Calu3 (cell line): ENCODE measurements at places on chromosomes 6 and 20. TPM values are rescaled to one million over a fixed set of nuclear protein-coding genes. Genes with fewer than 3 reads are reported as not detected.

- no peak overlapping the region for H3K4me3 ChIP-seq
- no peaks in the 10 kb centered on the region for H3K36me3 ChIP-seq
- H3K27me3 ChIP-seq: no peaks in the 10 kb centered on the region
- no peak overlapping the region for H3K27ac ChIP-seq
- peaks cover 11% of the 10 kb centered on the region for H3K4me1 ChIP-seq
- DNase-seq: no peak
Measured at GRCh38 chr20:25546048-25546447, 39.3 kb downstream of the NINL start.

- H3K27ac ChIP-seq: no peak overlapping the region
- DNase-seq: no peak
- H3K27me3 ChIP-seq: no peaks in the 10 kb centered on the region
- no peaks in the 10 kb centered on the region for H3K36me3 ChIP-seq
Measured at GRCh38 chr20:6044115-6044514, 9.7 kb downstream of the LRRN4 start.

DNA sequence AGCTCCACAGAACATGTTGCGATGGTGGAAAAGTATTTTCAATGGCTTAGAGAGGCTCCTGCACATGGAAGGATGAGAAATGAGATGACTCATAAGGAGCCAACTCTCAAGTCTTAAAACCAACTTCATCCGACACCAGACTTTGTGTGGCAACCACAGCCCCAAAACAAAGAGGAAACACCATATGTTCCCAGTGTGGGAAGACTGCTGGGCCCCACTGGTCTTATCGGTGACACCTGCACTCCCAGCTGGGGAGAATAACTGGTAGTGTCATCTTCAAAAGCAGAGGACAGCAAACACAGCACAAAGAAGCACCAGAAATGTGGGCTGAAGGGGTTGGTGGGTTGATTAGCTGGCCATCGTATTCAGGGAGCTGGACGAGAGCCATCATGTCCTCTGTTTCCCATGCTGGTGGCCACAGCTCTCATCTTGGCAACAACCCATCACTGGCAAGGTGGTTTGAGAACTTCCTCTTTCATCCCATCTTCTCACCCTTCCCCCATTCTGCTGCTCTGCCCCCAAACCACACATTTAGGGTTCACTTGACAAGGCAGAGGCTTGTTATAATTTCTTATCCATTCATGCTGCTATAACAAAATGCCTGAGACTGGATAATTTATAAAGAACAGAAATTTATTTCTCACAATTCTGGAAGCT, 46.0 kb upstream of the TASP1 start:
- no peaks in the 10 kb centered on the region for H3K27me3 ChIP-seq
- DNase-seq: no peak
- H3K4me3 ChIP-seq: no peak overlapping the region
- H3K36me3 ChIP-seq: no peaks in the 10 kb centered on the region
- H3K27ac ChIP-seq: no peak overlapping the region
- H3K4me1 ChIP-seq: peaks cover 8% of the 10 kb centered on the region

DNA sequence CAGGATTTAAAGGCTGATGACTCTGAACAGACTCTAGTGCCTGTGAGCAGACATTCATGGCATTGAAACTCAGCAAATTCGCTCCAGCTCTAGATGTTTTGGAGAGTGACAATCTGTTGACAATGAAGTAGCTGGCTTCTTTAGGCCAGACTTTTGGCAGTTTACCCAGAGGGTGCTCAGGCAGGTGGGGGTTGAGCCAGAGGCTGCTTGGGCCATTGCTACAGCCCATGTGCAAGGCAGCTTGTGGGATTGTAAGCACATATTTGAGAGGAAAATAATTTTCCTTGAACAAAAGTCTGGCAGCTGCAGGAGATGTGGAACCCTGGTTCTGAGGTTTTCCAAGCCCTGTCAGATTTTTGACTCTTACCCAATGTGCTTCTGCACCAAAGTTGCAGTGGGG, 311.6 kb downstream of the CDC5L start:
- peaks cover 68% of the 10 kb centered on the region for H3K27me3 ChIP-seq
- H3K27ac ChIP-seq: no peak overlapping the region
- H3K4me3 ChIP-seq: no peak overlapping the region
- no peak for DNase-seq
- H3K4me1 ChIP-seq: no peaks in the 10 kb centered on the region
- no peaks in the 10 kb centered on the region for H3K36me3 ChIP-seq

- H3K27ac ChIP-seq: peak overlapping the region; percentile 70
- peak; percentile 36 for DNase-seq
- H3K27me3 ChIP-seq: no peaks in the 10 kb centered on the region
- H3K4me1 ChIP-seq: peaks cover 35% of the 10 kb centered on the region
Measured at GRCh38 chr6:166957087-166957804, 896 bp upstream of the RNASET2 start.

DNA sequence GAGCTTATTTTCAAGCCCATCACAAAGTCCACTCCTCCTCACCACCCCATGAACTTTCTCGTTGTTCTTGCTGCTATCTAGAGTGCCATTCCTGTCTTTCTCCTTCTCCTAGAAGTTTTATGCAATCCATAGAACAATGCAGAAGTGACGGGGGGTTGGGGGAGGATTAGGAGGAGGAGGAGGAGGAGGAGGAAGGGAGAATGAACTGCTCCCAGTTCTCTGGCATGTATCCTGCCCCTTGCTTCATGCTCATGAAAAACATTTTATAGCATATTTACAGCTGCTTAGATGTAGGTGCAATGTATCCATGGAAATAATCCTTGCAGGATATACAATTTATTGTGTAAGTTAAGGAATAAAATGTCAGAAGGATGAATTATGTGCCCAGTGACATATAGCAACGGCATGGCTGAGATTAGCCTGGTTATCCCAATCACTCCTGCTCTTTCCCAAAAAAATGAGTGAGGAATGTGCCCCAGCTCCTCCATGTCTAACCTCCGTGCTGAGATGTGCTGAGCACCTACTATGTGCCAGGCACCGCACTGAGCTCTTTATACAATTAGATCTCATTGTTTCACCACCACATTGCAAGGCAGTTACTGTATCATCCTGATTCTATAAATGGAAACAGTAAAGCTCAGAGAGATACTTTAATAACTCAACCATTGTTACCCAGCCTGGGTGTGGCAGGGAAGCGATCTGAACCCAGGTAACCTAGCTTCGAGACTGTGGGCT, 41.6 kb upstream of the TFAP2C start:
- no peak overlapping the region for H3K27ac ChIP-seq
- peaks cover 6% of the 10 kb centered on the region for H3K27me3 ChIP-seq
- H3K36me3 ChIP-seq: peaks cover 4% of the 10 kb centered on the region
- DNase-seq: no peak
- peaks cover 9% of the 10 kb centered on the region for H3K4me1 ChIP-seq

GRCh38 chr6:3630258-3630835, 121.2 kb downstream of the PXDC1 start:
- H3K36me3 ChIP-seq: no peaks in the 10 kb centered on the region
- DNase-seq: no peak
- H3K4me3 ChIP-seq: no peak overlapping the region
- no peak overlapping the region for H3K27ac ChIP-seq
- peaks cover 68% of the 10 kb centered on the region for H3K27me3 ChIP-seq
- H3K4me1 ChIP-seq: peaks cover 7% of the 10 kb centered on the region

GRCh38 chr6:6966127-6966526, 141.6 kb upstream of the RREB1 start:
- H3K36me3 ChIP-seq: peaks cover 8% of the 10 kb centered on the region
- peak; percentile 3 for DNase-seq
- peaks cover 21% of the 10 kb centered on the region for H3K4me1 ChIP-seq
- H3K27ac ChIP-seq: no peak overlapping the region
- no peaks in the 10 kb centered on the region for H3K27me3 ChIP-seq

GRCh38 chr6:33166811-33167210, 25.5 kb downstream of the COL11A2 start:
- no peak overlapping the region for H3K27ac ChIP-seq
- peaks cover 3% of the 10 kb centered on the region for H3K36me3 ChIP-seq
- H3K4me3 ChIP-seq: no peak overlapping the region
- DNase-seq: no peak
- H3K27me3 ChIP-seq: peaks cover 87% of the 10 kb centered on the region

DNA sequence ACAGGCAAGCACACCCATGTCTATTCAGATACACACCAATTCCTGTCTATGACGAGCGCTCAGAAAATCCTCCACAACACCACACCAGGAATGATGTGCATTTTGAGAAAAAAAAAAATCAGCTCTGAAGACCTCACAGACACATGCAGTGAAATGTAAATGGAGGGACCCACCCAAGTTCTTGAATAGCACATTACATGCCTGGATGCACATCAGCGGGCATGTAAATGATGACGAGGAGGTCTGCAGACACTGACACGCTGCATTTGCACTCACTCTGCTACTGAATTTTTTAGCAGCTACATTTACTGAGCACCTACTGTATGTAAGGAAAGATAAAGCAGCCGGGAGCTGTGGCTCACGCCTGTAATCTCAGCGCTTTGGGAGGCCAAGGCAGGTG, 14.7 kb downstream of the NRSN2 start:
- H3K27me3 ChIP-seq: no peaks in the 10 kb centered on the region
- H3K36me3 ChIP-seq: peaks cover 28% of the 10 kb centered on the region
- no peak overlapping the region for H3K4me3 ChIP-seq
- peaks cover 42% of the 10 kb centered on the region for H3K4me1 ChIP-seq
- DNase-seq: no peak

DNA sequence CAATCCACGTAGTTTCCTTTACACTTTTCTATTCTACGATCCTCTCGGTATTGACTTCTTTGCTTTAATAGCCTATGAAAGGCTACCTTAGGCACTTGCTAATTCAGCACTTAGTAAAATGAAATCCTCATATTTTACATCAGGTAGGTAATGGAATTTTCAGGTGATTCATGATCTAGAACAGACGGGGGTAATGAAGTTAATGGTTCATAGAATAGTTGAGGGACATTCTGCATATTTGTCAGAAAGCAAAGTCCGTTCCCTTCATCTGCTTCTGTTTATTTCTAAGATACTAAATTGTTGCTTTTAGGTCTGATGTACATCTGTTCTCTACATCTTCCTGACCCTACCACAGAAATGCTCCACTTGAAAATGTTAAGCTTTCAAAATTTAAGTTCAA, 431.7 kb downstream of the CDKAL1 start:
- H3K4me3 ChIP-seq: no peak overlapping the region
- H3K36me3 ChIP-seq: no peaks in the 10 kb centered on the region
- no peak for DNase-seq
- H3K27me3 ChIP-seq: no peaks in the 10 kb centered on the region
- H3K4me1 ChIP-seq: peaks cover 16% of the 10 kb centered on the region

GRCh38 chr20:61887596-61888093, 178.0 kb downstream of the TAF4 start:
- no peak for DNase-seq
- H3K4me3 ChIP-seq: no peak overlapping the region
- H3K27ac ChIP-seq: no peak overlapping the region
- H3K27me3 ChIP-seq: peaks cover 81% of the 10 kb centered on the region
- no peaks in the 10 kb centered on the region for H3K4me1 ChIP-seq

DNA sequence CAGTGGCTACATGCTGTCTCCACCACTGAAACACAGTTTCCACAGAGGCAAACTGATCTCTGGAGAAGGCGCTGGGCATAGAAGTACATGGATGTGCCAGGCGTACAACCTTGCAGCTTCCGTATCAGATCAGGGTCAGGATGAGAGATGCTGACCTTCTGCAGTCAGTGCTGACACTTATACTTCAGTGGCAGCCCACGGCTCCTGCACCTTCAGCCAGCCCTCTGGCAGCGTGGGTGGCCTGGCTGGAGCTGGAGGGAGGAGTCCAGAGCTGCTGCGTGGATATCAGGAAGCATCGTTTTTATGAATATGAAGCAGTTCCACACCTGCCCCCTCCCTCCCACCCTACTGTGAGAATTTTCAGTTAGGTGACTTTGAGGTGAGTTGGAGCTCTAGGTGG, 149.3 kb downstream of the CFAP61 start:
- H3K27me3 ChIP-seq: peaks cover 7% of the 10 kb centered on the region
- no peak for DNase-seq
- no peaks in the 10 kb centered on the region for H3K36me3 ChIP-seq
- H3K4me3 ChIP-seq: no peak overlapping the region

GRCh38 chr6:85360794-85361642, 88.9 kb upstream of the NT5E start:
- peak; percentile 72 for DNase-seq
- peak overlapping the region; percentile 89 for H3K27ac ChIP-seq
- H3K27me3 ChIP-seq: no peaks in the 10 kb centered on the region
- peaks cover 47% of the 10 kb centered on the region for H3K4me1 ChIP-seq
- H3K36me3 ChIP-seq: peaks cover 9% of the 10 kb centered on the region
- no peak overlapping the region for H3K4me3 ChIP-seq

DNA sequence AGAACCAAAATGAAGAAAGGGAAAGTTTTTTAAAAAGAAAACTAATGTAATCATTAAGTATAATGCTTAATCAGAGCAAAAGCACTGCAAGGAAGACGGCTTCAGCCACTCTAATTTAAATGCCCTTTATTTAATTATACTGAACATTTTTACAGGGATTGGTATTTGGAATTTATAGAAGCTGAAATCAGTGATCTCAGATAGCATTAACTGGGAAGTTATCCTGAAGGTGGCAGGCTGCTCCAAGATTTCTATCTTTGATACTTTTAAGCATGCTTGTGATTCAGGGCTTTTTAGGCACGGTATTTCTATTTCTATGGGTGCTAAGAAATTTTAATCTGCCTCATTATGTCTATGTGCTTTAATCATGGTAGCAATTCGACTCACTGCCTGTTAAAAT, 1.3 kb upstream of the NDUFAF4 start:
- H3K4me1 ChIP-seq: peaks cover 11% of the 10 kb centered on the region
- peak; percentile 18 for DNase-seq
- H3K36me3 ChIP-seq: peaks cover 24% of the 10 kb centered on the region
- no peak overlapping the region for H3K4me3 ChIP-seq
- no peak overlapping the region for H3K27ac ChIP-seq

GRCh38 chr20:35286077-35286898, 1.7 kb upstream of the EIF6 start:
- H3K36me3 ChIP-seq: peaks cover 54% of the 10 kb centered on the region
- H3K4me1 ChIP-seq: peaks cover 20% of the 10 kb centered on the region
- DNase-seq: no peak
- H3K27me3 ChIP-seq: no peaks in the 10 kb centered on the region
- peak overlapping the region; percentile 83 for H3K4me3 ChIP-seq
- H3K27ac ChIP-seq: peak overlapping the region; percentile 77

GRCh38 chr6:142035890-142036289, 96.8 kb upstream of the GJE1 start:
- H3K4me3 ChIP-seq: no peak overlapping the region
- peaks cover 19% of the 10 kb centered on the region for H3K4me1 ChIP-seq
- no peaks in the 10 kb centered on the region for H3K27me3 ChIP-seq
- H3K36me3 ChIP-seq: no peaks in the 10 kb centered on the region
- DNase-seq: no peak

RNF144B gene
- total RNA-seq: 7.4 and 12.1 TPM in 2 replicates

GPLD1 gene
- total RNA-seq: 2.0 and 3.5 TPM in 2 replicates

ZSCAN23 gene
- 1.8 and 3.7 TPM in 2 replicates for total RNA-seq

MATN4 gene
- total RNA-seq: 0.17 and 0.29 TPM in 2 replicates
